Tibial nerve (tissue), 4 donors: ENCODE measurements at places on chromosomes 4 and X. TPM values are rescaled to one million over a fixed set of nuclear protein-coding genes. Genes with fewer than 3 reads are reported as not detected.

Gene GAGE2A
- total RNA-seq: not detected

- no peaks in the 10 kb centered on the region for H3K36me3 ChIP-seq
- peak overlapping the region; percentile 36 for H3K27ac ChIP-seq
Observed at GRCh38 chr4:25856756-25857155, 6.0 kb downstream of the SEL1L3 start.

GRCh38 chr4:20496068-20496467 lies 204.2 kb upstream of the PACRGL start:
- no peak for DNase-seq
- H3K36me3 ChIP-seq: no peaks in the 10 kb centered on the region
- no peaks in the 10 kb centered on the region for H3K27me3 ChIP-seq
- no peaks in the 10 kb centered on the region for H3K4me1 ChIP-seq

GRCh38 chr4:4387531-4388310 lies 819 bp downstream of the NSG1 start:
- DNase-seq: no peak
- no peaks in the 10 kb centered on the region for H3K27me3 ChIP-seq
- no peaks in the 10 kb centered on the region for H3K36me3 ChIP-seq
- H3K4me1 ChIP-seq: peaks cover 34% of the 10 kb centered on the region
- H3K27ac ChIP-seq: no peak overlapping the region

DNA sequence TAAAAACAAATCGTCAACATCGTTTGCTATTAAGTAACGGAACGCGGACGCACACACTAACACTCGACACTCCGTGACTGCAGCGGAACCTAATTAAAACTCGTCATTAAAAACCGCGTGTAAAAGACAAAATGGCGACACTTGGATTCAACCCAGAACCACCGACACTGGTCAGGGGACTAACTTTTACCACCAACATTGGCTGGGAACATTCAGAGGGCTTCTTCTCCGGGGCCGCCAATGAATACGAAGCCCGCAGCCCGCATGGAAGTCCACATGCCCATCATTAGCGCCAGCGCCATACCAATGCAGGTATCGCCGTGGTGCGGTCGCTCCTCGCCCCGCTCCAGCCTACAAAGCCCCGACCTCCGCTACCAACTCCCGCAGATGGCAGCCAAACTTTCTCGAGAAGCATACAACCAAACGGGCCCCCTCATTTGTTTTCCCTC lies 498 bp downstream of the RBMX start:
- no peaks in the 10 kb centered on the region for H3K36me3 ChIP-seq
- H3K4me1 ChIP-seq: no peaks in the 10 kb centered on the region
- H3K27me3 ChIP-seq: no peaks in the 10 kb centered on the region
- peak overlapping the region; percentile 70 for H3K4me3 ChIP-seq
- no peak for DNase-seq
- H3K27ac ChIP-seq: peak overlapping the region; percentile 99
